ENCODE measurements at places on chromosomes 16 and 17.
A peak's percentile ranks its signal among the peaks of the same experiment; 100 is the strongest.

- DNase-seq, result no peak
Measured at GRCh38 chr17:34054495-34054894, 200.6 kb upstream of the CCL2 start.

GRCh38 chr16:4800290-4801041 lies 2.0 kb downstream of the ROGDI start:
- peak; percentile 59 for DNase-seq

DNA sequence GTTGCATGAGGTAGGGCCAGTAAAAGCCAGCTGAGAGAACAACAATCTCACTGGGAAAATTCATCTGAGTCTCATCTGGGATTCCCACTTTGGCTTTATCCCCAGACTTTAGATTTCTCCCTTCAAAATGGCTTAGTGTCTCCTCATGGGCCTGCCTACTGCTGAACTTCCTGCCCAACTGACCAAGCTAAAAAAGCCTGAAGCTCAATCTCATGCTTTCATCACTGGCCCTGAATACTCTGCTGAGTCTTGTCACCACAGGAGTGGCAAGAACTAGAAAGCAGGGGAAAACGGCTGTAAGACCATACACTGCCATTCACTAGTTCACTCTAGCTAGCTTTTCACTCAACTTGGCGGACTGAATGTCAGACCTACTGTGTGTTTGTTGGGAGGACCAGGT lies 96.4 kb upstream of the NOG start:
- DNase-seq, result no peak

- no peak for DNase-seq
Measured at GRCh38 chr17:44837196-44837595, 7.1 kb upstream of the GJC1 start.

- DNase-seq, result peak; percentile 61
Measured at GRCh38 chr16:79601931-79602627, 1.5 kb upstream of the MAF start.

DNA sequence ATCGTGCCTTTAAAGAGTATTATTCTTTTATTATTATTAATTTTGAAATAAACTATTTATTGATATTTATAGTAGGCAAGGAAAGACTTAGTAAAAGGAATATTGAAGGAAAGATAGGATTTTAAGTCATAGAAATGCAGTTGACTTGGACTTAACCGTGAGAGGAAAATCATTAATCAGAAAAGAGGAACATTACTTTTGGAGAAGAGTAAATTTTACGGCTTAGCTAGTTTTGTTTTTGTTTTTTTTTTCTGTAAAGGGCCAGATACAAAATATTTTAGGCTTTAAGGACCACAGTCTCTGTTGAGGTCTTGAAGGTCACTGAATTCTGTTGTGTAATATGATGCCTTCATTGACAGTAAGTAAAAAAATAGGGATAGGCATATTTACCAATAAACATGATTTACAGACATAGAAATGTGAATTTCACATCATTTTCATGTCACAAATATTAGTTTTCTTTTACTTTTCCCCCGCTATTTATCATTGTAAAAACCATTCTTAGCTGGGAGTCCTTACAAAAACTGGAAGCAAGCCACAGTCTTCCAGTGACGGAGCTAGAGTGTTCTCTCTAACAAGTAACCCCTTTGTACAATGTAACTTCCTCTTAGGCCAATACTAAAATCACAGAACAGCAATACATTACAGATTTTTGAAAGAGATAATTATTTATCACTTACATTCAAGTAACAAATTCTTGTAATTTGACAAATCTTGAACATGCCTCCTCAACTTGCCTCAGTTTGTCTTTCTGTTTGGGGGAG lies 2.3 kb upstream of the KCNJ16 start:
- DNase-seq, result no peak

DNA sequence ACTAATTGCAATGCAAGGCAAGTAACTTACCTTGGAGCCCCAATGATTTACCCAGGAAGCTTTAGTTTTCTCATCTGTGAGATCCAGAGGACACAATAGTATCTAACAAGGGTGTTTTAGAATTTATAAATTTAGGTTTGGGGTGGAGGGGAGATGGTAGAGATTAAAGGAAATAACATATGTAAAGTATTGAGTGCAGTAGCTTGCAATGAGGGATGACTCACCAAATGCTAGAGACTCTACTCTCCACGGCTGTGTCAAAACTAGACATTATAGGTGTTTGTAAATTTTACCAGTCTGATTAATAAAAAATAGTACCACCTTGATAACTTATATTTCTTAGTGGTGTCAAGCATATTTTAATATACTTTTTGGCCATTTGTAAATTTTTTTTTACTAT lies 3.7 kb upstream of the ABCA9 start:
- DNase-seq, result no peak

GRCh38 chr17:27541301-27542023 lies 85.2 kb downstream of the KSR1 start:
- no peak for DNase-seq

DNA sequence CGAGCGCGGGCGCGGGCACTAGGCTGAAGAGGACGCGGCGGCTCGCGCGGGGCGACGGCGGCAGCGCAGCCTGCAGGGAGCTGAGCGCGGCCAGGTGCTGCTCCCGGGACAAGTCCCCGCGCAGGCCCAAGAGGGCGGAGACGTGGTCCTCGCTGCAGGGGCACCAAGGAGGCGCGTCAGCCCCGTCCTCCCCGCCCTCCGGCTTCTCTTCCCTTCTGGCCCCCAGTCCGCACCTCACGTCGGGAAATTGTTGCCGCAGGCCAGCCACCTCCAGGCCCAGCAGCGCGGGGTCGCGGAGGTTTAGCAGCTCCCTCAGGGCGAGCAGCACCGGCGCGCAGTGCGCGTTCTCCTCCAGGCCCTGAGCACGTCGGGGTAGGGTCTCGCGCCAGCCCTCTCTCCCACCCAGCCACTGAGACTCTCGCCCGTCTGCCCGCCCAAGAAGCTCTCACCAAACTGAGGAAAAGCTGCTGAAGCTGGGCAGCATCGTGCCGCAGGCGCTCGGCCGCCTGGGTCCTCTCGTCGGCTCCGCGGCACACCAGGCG lies 761 bp upstream of the MATCAP1 start:
- DNase-seq, result no peak

DNA sequence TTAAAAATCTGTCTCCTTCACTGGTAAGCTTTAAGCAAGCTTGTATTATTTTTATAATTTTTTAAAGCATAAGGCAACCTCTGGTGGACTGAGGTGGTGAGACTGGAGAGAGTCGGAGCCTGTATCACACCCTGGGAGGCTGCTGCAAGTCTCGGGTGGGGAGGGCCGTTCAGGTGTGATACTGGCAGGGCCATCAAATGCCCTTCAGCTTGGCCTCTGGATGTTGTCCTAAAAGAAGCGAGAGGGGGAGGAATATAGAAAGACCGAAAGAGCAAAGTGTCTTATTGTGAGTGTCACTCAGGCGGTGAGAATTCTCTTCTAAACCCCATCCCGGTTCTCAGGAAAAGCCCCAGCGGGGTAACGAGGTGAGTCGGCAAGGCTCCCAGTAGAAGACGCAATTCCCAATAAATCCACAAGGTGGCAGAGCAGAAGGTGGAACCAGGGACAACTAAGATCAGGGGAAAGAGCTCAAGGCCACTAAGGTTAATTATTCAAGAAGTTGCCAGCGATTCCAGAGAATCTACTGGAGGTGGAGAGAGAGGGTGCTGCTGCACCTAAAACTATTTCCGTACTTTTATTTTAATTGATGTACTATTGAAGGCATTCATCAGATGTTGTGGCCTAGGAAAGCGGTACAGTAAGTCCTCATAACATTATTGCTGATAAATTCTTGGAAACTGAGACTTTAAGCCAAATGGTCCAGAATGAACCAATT lies 14.1 kb downstream of the C17orf67 start:
- DNase-seq, result peak; percentile 81

DNA sequence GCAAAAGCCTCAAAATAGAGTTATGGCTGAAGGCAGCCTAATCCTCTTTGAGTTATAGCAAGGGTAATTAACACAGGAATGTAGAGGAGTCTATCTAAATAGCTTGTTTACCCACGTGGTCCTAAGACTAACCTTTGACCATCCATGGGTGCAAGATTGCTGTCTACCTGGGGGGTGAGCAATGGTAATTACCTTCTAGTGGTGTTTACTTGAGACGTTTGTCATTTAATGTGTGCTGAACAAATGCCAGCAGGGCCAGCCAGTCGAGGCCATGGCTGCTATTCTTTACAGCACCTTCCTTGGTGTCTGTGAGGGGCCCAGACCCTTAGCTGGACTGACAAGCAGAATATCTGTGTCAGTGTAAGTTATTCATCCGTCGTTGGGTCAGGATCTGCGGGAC lies 13.9 kb upstream of the PRPSAP1 start:
- DNase-seq, result no peak

DNA sequence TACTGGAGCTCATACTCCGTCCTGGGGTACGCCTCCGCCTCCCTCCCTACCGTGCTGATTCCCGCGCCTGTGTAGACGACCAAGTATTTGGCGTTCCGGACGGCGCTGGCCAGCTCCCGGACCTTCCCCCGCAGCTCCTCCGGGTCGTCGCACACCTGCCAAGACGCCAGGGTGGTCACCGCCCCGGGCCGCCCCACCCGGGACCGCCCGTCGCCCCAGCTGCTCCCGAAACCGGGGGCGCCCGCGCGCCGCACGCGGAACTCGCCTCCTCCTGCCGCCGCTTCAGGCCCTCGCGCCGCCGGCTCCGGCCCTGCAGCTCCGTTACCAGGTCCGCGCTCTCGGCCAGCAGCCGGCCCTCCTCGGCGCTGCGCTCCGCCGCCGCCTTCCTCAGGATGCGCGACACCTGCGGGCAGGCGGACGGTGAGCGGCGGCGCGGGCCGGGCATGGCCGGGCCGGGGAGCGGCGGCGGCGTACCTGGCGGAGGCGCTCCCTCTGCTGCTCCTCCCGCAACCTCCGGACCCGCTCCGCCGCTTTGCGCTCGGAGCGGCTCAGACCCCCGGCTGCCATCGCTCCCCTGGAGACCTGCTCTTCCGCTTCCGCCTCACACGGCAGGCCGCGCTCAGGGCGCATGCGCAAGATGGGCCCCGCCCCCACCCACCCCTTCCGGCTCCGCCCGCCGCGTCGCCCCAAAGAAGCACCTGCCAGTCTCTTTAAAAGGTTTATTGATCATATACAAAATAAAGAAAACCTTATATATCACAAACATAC lies at the start of gene SIRT7:
Gene SIRT7, minus strand, starts transcription at position 612 of the 768 bp plus-strand sequence. Its CDS starts 45 bp downstream, at position 567.
- peak; percentile 81 for DNase-seq

- no peak for DNase-seq
Measured at GRCh38 chr16:68287276-68288251, 23.2 kb downstream of the SLC7A6OS start.

DNA sequence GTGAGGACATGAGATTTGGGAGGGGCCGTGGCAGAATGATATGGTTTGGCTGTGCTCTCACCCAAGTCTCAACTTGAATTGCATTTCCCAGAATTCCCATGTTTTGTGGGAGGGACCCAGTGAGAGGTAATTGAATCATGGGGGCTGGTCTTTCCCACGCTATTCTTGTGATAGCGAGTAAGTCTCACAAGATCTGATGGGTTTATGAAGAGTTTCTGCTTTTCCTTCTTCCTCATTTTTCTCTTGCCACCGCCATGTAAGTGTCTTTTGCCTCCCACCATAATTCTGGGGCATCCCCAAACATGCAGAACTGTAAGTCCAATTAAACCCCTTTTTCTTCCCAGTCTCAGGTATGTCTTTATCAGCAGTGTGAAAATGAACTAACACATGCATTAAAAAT lies 40.6 kb downstream of the CCT6B start:
- no peak for DNase-seq

Measured in SK-N-DZ (cell line).